Heart left ventricle (tissue), 16 donors: ENCODE measurements at places on chromosomes 13 and 19.

- no peaks in the 10 kb centered on the region for H3K36me3 ChIP-seq
- no peaks in the 10 kb centered on the region for H3K4me1 ChIP-seq
- no peak overlapping the region for H3K4me3 ChIP-seq
- no peak overlapping the region for H3K27ac ChIP-seq
Observed at GRCh38 chr13:98613591-98613990, 36.7 kb upstream of the STK24 start.

DNA sequence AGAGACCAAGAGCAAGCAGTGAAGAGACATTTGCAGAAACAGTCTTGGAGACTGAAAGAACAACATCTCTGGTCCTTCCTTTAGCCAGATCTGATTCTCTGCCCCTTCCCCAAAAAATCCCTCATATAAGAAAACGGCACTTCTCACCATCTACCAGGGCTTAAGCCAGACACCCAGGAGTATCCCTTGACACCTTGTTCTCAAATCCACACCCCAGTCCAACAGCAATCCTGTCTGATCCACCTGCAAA, 1.7 kb upstream of the PLEKHG2 start:
- peak overlapping the region; percentile 94 for H3K27ac ChIP-seq
- H3K4me1 ChIP-seq, result peaks cover 34% of the 10 kb centered on the region
- no peaks in the 10 kb centered on the region for H3K27me3 ChIP-seq
- no peak for DNase-seq
- H3K36me3 ChIP-seq, result peaks cover 26% of the 10 kb centered on the region

GRCh38 chr13:35278917-35279316, 197.6 kb downstream of the MAB21L1 start:
- H3K36me3 ChIP-seq, result no peaks in the 10 kb centered on the region
- no peak overlapping the region for H3K27ac ChIP-seq
- H3K27me3 ChIP-seq, result no peaks in the 10 kb centered on the region
- no peak overlapping the region for H3K4me3 ChIP-seq
- H3K4me1 ChIP-seq, result no peaks in the 10 kb centered on the region
- DNase-seq, result no peak

- no peak for DNase-seq
- no peaks in the 10 kb centered on the region for H3K36me3 ChIP-seq
- H3K27ac ChIP-seq, result no peak overlapping the region
- no peaks in the 10 kb centered on the region for H3K4me1 ChIP-seq
- peaks cover 27% of the 10 kb centered on the region for H3K27me3 ChIP-seq
Observed at GRCh38 chr19:29188289-29189032, 24.5 kb downstream of the UQCRFS1 start.
